ENCODE measurements at places on chromosomes 11 and 22. TPM values are rescaled to one million over a fixed set of nuclear protein-coding genes. Genes with fewer than 3 reads are reported as not detected.

DNA sequence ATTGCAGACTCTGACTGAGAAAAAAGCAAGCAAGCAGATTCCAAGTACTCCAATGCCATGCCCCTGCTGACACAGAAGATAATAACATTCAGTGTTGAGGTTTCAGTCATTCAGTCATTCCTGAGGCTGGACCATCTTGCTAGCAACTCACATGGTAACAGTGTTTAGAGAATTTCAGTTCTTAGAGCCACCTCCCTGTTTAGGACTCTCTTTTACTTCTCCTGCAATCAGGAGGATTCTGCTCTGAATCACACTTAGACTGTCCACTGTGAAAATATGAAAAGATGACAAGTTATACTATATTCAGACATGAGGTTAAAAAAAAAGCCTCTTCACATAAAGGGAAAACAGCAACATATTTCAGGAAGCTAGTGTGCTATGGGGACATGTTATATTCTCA is 183.9 kb upstream of the CTSC start:
- DNase-seq, result no peak

DNA sequence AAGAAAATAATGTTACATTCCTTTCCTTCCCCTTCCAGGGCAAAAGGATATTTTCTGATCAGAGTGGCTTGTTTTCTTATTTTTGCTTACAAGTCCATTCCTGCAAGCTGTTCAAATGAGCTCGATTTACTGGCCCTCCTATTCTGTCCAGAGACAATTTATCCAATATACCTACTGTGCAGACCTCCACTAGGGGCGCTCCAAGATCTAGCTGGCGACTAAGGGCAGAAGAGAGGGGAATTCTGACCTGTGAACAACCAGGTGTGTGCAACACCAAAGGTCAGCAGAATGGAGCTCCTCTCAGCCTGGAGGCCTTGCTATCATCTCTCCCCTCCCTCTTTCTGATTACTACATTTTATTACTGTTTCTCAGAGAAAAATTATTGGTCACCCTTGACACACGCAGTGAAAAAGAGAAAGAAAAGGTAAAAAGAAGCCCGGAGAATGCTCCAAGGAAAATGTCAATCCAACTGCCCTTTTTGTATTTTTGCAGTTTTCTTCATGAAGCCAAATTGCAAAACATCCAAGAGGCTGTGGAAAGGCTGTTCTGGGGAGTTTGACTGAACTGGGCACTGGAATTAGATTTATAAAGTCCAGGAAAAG is 3.2 kb downstream of the SEZ6L start:
- no peak for DNase-seq

DNA sequence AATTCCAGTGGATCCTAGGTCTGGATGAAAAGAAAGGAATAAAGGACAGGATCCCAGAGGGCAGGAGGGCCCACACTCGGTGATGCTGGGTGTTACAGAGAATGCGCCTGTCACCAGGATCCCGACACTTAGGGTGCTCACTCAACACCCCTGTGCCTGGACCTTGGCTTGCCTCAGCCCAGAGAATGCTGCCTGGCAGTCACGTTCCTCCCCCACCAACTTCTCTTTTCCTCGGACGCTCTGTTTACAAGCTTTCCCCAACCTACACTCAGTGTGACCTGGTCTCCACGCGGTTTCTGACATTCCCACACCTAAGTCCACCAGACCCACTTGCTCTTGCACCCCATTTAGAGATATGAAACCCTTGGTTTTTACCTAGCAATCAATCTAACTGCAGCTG is 38.0 kb upstream of the ETS1 start:
- no peak for DNase-seq

- DNase-seq, result no peak
Measured at GRCh38 chr22:33971561-33971961, 51.3 kb upstream of the LARGE1 start.

GRCh38 chr11:119892311-119892808 is 163.4 kb upstream of the NECTIN1 start:
- no peak for DNase-seq

DNA sequence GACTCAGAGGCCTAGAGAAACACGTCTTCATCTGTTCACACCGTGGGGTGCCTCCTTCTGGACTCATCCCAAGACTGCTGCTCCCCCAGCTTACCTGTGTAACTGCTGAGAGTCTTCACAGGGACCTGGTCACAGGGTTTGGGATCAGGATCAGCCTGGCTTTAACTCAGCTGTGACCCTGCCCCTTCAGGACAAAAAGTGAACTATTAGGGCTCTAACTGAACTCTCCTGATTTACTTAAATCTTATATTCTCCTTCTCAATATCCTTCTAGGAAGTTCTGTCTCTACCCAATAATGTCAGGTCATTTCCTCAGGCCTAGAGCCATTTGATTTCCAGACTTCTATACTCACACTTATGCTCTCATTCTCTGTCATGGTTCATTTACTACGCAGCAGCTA is 108.4 kb downstream of the ZNF280B start:
- no peak for DNase-seq

DNA sequence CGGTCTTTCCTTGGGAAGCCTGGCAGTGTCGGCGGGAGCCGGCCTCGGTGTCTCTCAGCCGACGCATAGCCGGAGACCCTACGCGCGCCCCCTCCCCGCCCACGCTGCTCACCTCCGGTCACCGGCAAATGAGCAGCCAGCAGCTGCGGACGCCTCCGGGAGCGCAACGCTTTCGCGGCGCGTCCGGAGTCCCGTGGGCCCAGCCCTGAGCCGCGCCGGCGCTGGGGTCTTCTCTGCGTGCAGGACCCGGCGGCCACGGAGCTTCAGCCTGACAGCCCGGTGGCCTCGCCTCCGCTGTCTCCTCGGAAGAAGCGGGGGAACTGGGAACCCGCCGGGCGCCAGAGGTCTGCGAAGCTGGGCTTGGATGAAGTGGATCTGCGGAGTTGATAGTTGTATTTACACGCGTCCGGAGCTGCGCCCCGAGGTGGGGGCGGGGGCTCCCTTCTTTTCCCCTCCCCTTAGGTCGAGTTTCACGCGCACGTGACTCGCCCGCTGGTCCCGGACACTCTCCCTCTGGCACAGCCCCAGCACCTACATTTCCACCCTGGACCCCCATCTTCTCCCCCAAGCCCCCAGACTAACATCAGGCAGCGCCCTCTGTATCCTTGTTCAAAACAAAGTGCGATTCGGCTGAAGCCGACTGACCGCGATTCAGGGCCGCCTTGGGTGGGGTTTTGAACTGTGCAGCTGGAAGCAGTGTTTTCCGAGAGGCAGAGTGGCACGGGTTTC is at the start of gene SLC43A1:
TSS of gene SLC43A1 (minus strand) at position 371 of the 729 bp plus-strand sequence. CDS start 1,591 bp downstream, outside the sequence.
- peak; percentile 63 for DNase-seq

DNA sequence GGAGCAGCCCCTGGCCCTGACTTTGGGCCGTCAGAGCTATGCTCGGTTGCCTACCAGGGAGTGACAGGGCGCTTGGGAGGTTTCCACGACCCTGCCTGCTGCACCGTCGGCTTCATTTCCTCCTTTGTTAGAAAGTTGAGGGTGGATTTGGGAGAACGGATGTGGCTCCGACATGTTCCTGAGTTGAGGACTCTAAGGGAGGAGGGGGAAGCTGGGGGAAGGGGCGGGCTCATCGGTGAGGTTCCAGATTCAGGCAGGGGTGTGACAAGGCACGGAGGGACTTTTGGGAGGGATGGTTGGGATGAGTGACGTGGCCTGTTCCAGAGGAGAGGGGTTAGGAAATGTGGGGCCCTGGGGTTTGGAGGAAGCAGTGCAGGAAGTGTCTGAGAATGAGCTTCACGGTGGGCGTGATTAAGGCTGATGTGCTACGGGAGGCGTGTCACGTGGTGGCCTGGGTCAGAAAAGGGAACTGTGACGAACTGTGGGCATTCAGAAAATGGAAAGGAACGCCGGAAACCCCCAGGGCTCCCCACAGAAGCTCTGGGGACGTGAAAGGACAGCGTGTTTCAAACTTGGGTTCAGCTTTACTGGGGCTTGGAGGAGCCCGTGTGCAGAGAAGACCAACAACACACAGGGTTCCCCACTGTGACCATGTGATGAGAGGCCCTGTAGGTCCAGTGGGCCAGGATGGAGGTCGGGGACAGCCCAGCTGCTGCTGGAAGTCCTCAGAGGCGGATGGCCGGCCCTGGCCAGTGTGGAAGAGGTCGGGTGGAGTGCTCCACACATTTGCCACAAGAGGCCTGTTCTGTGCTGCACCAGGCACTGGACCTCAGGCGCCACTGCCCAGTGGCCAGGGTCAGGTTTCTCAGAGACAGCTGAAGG is 2.8 kb downstream of the PARVB start:
- peak; percentile 70 for DNase-seq

DNA sequence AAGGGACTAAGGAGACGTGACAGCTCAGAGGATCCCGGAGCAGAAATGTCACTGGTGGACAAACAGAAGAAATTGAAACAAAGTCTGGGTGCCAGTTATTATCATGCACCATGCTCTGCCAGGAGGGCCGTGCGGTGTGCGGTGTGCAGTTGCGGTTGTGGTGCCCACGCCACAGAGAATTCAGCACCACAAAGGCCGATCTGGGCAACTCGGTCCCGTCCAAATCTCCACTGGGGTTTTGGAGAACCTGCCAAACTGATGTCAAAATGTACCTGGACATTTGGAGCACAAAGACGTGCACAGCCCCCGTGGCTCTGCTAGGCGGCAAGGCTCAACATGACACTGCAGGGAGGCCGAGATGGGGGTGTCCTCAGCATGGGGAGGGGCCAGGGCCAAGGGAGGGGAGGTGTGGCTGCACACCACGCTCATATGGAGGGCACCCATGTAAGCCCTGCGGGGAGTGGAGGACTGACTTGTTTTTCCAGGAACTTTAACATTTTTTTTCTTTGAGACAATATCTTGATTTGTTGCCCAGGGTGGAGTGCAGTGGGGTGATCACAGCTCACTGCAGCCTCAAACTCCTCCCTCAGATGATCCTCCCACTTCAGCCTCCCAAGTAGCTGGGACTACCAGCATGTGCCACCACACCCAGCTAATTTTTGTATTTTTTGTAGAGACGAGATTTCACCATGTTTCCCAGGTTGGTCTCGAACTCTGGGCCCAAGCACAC is 39.4 kb downstream of the GNB1L start:
- DNase-seq, result no peak

DNA sequence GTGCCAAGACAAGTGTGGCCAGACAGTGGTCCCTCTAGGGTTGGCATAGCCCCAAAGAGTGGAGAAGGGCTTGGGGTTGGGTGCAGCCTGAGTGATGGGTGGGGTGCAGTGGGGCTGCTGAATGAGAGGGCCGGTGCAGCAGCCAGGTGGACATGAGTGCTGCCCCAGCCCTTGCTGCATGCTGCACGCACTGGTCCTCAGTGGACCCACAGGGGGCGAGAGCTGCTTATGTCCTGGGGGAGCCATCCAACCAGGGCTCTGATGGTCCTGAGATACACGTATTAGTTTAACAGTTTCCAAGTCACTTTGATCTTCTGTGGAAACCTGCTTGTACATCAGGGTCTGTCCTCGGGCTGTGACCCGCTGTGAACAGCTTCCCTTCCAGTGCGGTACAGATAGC is 23.9 kb upstream of the ACR start:
- DNase-seq, result no peak

DNA sequence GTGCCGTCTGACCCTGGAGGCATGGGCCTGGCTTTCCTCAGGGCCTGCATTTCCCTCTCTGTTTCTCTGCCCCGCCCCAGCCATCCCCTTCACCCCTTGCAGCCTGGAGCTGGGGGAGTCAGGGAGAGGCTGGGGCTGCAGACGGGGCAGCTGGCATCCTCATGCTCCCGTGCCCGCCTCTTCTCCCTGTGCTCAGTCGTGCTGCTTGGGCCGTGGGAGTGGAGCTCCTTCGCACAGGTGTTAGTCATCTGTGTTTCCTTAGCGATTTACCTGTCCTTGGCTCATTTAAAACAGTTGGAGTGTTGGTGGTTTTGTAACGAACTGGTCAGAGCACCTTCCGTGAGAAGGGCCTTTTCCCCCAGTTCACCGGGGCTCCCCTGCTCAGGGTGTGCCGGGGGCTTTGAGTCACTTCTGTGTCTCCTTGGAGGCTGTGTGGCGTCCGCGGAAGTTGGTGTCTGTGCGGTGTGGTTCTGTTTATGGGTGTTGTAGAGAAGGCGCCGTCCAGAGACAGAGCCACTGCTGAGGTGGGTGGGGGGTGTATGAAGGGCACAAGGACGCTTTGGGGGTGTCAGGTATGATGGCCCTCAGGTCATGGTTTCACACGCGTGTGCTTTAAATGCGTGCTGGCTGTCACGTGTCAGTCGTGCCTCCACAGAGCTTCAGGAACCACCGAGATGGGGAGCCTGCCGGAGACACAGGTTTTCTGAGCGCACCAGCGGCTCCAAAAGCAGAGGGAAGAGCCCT is 19.5 kb downstream of the BRSK2 start:
- DNase-seq, result no peak

- DNase-seq, result no peak
Measured at GRCh38 chr11:1481861-1482441, 4.6 kb downstream of the MOB2 start.

GRCh38 chr22:37982938-37983859 is 1.2 kb downstream of the SOX10 start:
- no peak for DNase-seq

- no peak for DNase-seq
Measured at GRCh38 chr11:109929308-109929707, 163.9 kb upstream of the ZC3H12C start.

DNA sequence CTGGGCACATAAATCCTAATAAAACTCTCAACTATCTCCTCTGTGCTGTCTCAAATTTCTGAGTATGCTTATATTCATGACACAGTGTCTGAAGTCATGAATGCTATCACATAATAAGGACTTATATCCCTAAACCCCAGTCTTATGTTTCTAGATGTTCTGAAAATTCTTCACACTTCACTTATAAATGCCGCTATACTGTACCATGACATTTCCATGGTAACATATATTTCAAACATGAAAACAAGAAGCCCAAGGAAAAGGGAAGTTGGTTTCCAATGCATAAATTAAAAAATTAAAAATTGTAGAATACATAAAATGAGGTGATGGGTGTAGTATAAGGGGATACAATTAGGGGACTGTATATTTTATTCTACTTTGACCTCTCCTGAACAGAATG is 11.7 kb downstream of the GVQW3 start:
- no peak for DNase-seq

DNA sequence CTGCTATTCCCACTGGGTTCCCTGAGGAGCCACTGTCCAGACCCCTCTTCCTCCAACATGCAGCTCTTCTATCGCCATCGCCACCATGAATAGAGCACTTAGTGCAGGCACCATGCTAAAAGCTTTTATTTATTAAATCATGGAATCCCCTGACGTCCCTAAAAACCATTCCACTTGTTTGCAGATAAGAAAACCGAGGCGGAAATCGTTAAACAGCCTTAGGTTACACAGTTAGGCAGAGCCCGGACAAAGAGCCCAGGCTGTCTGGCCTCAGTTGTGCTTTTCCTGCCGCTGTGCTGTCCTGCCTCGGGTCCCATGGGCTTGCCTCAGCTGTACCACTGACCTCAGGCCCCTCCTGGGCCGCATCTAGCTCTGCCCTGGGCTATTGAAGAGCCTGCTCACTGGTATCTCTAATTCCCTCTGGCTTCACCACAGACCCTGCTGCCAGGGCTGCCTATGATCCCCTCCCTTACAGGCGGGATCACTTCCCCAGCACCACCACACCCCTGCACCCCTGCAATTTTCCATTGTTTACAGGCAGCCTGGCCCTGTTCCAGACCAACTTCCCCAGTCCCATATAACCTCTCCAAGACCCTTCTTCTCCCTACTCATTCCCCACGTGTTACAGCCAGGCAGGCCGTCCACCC is 13.0 kb upstream of the TUB start:
- DNase-seq, result no peak

- DNase-seq, result no peak
Measured at GRCh38 chr11:10327254-10327653, 22.4 kb downstream of the ADM start.

OR8G5 gene
- polyA plus RNA-seq, result 0.26 TPM

CLDN5 gene
- polyA plus RNA-seq, result 68.9 TPM

FDXACB1 gene
- 2.5 TPM for polyA plus RNA-seq

ART1 gene
- polyA plus RNA-seq, result 1.8 TPM
